ENCODE measurements at places on chromosomes 11 and 22.
A peak's percentile ranks its signal among the peaks of the same experiment; 100 is the strongest.

DNA sequence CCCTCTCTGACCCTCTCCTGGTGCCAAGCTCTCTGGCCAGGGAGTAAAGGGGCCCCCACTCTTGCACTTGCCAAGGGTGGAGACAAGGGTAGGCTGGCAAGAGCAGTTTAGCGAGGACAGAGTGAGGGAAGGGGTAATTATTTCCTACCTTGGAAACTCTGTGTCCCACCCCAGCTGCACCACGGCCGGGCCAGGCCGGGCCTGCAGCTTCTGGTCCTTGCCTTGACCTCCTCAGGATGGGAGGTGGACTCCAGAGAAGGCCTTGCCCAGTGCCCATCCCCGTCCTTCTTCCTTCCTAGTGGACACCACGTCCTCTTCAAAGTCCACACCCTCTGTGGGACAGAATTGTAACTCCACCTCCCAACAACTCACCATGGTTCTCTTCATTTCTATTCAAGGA lies 18.4 kb upstream of the OSBPL5 start:
- DNase-seq, result no peak

- no peak for DNase-seq
Observed at GRCh38 chr11:66042996-66043906, 5.7 kb downstream of the GAL3ST3 start.

- DNase-seq, result no peak
Observed at GRCh38 chr11:97963528-97964331, 1057.0 kb upstream of the CNTN5 start.

DNA sequence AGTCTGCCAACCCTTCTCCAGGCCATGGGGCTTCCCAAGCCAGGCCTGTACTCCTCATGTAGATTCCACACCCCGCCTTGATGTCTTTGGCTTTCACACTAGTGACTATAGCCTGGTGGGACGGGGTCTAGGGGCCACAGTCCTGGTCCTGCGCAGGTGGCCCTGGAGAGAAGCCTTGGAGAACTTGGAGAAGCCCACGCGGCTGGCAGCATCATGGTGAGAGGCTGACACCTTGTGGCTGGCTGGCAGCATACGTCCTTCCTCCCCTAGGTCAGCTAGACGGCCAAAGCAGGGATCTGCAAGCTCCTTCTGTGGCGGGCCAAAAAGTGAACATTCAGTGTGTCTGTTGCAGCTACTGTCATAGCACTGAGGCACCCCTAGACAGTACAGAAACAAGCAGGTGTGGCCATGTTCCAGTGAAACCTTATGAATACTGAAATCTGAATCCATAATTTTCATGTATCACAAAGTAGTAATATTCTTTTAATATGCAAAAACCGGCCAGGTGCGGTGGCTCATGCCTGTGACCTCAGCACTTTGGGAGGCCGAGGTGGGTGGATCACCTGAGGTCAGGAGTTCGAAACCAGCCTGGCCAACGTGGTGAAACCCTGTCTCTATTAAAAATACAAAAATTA lies 42.0 kb downstream of the FAM83F start:
- DNase-seq, result peak; percentile 71

- DNase-seq, result no peak
Observed at GRCh38 chr11:26319906-26320305, 12.0 kb upstream of the ANO3 start.

DNA sequence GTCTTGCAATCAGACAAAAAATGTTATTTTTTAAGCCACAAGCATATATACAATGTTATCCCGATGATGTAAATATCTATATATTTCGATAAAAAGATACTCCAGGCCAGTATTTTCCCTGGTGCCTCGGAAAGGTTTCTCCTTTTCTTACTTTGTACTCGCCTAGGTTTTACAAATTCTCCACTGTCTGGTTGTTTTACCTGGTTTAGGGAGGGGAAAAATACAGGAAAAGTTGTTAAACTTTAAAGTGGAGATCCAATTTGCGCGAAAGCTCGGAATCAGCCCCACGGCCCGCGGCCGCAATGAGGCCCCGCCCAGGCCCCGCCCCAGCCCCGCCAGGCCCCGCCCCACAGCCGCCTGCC lies 58.4 kb upstream of the WNT7B start:
- no peak for DNase-seq

GRCh38 chr11:30495437-30495836 lies 90.7 kb downstream of the MPPED2 start:
- DNase-seq, result no peak

DNA sequence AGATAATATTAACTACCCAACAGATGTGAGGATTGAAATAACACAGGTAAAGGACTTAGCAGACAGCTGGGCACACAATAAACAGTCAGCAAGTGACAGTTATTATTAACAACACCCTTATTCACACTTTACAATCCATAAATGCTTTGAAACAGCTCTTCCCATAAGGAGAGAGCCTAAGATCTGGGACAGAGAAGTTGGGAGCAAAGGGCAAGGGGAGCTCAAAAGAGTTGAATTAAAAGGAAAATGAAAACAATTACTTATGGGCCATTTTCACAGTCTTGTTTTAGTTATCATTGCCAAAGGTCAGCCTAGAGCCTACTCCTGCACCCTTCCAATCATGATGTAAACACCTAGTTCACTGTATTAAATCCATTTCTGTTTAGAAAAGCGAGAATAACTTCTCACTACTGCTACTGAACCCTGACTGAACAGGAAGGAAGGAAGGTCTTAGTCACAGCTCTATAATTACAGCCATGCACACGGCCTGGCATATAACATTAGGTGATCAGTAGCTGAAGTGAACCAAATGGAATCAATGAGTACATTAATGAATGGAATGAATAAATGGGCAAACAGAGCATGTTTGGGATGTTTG lies 111.3 kb downstream of the PLEKHA7 start:
- DNase-seq, result no peak

DNA sequence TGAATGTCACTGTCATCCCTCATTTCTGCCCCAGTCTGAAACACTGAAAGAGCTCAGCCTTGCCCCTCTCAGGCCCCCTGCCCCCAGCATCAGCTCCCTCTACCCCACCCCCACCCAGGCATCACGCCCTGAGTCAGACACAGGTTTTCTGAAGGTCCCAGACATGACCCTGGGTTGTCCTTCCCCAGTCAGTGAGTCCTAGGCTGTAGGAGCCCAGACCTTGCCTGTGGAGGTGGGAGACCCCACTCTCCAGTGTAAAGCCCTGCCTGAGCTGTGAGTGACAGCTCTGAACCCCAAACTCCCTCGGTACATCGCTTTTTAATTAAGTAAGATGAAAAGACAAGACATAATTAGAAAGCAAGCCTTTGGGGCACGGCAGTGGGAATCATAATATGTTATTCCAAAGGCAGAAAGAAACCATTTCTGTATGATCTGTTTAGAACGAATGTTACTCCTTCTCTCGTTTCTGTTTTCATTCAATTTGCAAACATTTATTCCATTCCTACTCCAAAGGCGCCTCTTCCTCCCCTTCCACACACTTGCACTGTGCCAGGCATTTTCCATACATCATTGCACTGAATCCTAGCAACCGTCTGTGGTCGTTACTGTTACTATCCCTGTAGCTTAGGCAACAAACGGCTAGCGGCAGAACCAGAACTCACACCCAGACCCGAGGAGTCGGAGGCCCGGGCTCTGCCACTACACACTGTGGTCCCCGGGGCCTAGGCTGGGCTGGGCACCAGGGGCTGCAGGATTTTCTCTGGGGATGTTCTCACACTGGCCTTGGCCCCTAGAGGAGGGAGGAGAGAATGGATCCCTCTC lies 63.4 kb downstream of the CD6 start:
- DNase-seq, result peak; percentile 15

- DNase-seq, result no peak
Observed at GRCh38 chr11:7569044-7569443, 55.2 kb downstream of the PPFIBP2 start.

GRCh38 chr11:105211806-105212554 lies 72.4 kb upstream of the CARD18 start:
- no peak for DNase-seq

DNA sequence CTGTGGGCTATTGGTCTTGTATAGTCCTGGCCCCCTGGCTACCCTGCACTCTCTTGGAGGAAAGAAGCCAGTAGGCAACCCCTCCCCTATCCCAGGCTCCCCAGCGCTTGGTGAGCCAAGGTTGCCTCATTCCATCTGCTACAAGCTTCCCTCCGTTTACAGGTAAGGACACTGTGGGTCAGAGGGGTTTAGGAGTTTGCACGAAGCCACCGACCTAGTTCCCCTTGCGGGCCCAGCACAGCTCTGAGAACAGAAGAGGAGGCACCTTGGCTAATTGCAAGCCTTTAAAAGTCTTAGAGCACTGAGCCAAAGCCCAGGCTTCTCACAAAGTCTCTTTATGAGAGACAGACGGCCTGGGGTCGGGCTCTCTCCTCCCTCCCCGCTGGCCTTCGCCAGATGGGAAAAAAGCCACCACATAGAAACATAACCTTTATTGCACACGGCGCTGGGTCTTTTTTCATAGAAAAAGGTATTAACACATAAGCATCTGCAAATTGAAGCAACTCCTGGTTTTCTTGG lies 99.8 kb downstream of the CEP164 start:
- DNase-seq, result no peak

GRCh38 chr11:47593934-47594855 lies at the start of gene C1QTNF4:
Gene C1QTNF4 (minus strand): TSS chr11:47594411. CDS start chr11:47590810, 3,601 bp downstream.
- no peak for DNase-seq

- DNase-seq, result no peak
Observed at GRCh38 chr11:44916801-44917385, 33.8 kb downstream of the TP53I11 start.

DNA sequence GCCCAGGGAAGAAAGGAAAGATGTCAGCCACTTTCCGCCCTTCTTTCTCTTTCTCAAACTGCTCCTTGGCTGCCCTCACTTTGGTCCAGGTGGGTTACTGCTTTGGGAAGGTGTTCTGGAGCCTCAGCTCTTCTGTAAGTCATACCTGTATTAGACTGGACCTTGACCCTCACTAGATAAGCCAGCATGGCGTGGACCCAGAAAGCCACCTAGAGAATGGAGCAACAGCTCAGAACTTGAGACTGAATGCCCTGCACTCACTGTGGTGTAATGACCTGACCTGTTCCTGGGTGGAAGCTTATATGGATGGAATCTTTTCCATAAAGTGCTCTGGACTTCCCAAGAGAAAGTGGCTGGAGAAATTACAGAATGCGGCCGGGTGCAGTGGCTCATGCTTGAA lies 15.6 kb downstream of the ACP2 start:
- DNase-seq, result no peak

- peak; percentile 90 for DNase-seq
Observed at GRCh38 chr22:36781656-36782627, 6.0 kb upstream of the IFT27 start.

DNA sequence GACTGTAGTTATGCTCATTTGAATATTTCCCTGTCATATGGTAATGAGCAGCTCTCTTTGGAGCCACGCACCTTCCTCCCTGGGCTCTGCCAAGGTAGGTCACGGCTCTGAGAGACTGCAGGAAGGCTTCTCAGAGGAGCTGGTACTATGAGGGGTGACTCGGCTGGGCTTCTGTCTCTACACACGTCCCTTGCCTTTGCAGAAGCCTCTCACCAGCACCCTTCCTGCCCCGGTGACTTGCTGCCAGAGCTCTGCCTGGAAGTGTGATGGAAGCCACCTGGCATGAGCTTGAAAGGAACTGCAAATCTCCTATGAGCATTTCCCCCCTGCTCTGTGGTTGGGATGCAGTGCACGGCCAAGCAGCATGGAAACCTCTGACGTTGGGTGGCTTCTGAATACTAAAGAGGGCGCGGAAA lies 74.2 kb downstream of the KIRREL3 start:
- DNase-seq, result no peak

- no peak for DNase-seq
Observed at GRCh38 chr22:50061824-50062355, 3.8 kb upstream of the TTLL8 start.

DNA sequence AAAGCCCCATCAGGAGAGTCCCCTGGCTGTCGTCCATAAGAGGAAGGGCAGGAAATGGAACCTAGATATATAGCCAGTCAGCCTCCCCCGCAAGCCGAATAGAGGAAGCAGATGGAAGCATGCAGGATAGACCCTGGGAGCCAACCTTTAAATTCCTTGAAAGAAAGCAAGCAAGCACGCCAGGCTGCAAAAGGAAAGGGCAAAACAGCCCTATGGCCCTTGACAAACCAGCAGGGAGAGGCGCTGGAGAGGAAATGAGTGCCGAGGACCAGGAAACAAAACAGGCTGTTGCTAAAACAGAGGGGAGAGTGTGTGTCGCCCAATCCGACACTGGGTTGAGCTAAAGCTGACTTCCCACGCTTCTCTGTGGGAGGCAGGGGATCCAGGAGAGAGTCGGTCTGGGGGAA lies 203.5 kb upstream of the MTNR1B start:
- no peak for DNase-seq

GRCh38 chr11:99066618-99067317 lies 46.0 kb downstream of the CNTN5 start:
- no peak for DNase-seq

- DNase-seq, result no peak
Observed at GRCh38 chr11:70668204-70669202, 270.2 kb downstream of the CTTN start.

DNA sequence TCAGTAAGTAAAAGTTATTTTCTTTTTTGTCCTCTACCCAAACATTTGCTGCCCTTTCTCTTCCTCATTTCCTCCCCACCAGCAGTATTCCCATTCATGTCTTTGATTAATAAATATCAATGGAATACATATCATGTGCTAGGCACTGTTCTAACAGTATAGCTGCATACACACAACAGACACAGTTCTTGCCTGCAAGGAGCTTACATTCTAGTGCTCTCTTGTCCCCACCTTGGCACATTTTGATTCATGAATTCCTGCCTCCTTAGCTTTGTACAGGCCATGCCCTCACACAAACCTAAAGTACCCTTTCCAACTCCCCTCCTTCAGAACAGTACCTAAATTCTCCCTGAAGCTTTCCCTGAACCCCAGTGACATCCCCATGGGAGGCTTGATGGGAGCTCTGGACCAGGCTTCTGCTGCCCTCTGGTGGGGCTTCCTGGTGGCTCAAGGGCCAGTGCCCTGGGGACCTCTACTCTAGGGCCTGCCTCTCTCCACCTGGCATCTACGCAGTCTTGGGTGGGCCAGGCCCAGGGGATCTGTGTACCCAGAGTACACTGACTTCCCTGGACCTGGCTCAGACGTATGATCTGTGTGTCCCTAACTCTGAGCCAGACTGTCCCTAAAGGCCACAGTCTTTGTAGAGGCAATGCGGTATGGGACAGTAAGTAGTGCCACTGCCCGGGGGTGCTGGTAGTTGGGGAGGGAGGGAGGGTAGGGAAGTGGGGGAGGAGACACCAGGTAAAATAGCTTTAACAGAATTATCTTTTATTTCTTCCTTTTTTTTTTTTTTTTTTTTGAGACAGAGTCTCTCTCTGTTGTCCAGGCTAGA lies 14.1 kb downstream of the RPS13 start:
- peak; percentile 70 for DNase-seq

All from activated naive CD4-positive, alpha-beta T cell treated with anti-CD3 and anti-CD28 coated beads, Interleukin-2, amount 10 ng/mL, durations not matched to agents 7 days and 5 days (primary cell).